Sigmoid colon (tissue), 7 donors: ENCODE measurements at places on chromosomes 12 and 14. TPM values are rescaled to one million over a fixed set of nuclear protein-coding genes. Genes with fewer than 3 reads are reported as not detected.

PELI2 gene
- 34.3 TPM for total RNA-seq

- DNase-seq, result peak; percentile 92
Observed at GRCh38 chr12:6224550-6224949, 24.4 kb downstream of the CD9 start.

DNA sequence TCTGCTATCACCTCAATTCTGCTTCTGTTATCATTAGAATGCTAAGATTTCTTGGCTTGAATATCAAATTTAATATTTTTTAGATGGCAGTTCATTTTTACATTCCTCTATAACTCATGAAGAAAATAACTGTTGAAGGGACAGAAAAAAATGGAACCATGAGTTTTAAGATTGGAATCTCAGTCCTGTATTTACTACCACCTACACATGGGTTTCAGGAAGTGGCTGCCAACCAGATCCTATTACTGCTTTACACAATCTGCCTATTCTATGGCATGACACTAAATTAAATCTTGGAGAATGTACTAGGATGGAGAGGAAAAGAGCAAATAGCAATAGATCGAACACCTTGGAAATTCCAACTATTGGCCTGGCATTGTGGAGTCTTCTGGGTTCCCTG lies 140.8 kb downstream of the DUSP6 start:
- DNase-seq, result no peak

DNA sequence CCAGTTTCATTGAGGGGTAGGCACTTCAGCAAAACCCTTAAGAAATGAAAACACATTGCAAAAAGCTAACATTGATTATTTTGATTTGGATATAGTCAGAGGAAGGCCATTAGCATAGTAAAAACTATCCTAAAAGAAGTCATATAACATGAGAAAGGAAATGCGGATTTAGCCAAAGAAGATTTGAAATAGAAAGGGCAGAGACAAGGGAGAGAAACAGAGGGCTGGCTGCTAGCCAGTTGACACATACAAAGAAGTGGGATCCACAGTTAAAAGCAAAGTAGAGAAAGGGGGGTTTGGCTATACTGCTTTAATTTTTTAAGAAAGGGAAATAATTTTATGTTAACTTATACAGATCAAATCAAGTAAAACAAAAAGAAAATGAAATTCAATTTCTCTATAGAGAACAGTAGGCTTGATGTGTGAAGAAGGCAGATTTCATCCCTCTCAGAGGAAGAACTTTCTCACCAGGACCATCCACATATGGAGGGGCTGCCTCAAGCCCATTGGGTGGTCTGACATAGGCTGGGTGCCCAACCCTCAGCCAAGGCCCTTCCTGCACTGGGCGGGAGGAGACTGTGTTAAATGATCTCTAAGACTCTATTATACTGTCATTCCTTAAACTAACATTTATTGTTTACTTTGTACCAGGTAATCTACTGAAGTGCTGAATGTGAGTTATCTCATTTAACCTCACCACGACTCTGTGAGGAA lies 420.3 kb downstream of the CCDC91 start:
- DNase-seq, result no peak

DNA sequence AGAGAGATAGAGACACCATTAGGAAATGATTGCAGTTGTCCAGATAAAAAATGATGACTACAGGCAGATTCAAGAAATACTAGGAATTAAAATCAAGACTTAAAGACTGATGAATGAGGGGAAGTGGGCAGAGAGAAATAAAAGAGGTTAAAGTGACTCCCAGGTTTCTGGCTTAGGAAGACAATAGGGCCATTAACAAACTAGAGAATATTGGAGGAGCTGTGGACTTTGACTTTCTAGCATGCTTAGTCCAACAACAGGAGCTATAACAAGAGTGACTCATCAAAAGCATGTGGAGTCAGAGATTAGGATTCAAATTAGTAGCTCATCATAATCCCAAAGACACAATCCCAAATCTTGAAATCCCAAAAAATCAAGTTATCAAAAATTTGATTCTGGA lies 101.5 kb downstream of the BMP4 start:
- no peak for DNase-seq

DNA sequence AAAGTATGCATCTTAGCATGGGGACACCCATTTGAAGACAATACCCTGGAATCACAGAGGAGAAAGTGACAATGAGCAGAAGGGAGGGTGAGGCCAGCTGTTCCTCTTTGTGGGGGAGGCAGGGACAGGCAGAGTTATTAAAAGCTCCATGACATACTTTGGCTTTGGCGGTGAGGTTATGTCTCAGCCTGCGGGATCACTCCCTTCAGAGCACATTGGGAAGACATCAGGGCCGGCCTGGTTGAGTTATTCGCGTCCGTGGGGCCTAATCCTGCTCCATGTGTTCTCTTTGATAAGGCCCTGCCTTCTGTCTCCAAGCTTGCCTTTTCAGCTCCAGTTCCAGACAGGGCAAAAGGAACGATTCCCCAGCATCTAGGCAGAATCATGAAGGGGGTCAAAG lies 98.8 kb upstream of the NTF3 start:
- no peak for DNase-seq

- no peak for DNase-seq
Observed at GRCh38 chr14:45039390-45039789, 44.5 kb upstream of the PRPF39 start.

DNA sequence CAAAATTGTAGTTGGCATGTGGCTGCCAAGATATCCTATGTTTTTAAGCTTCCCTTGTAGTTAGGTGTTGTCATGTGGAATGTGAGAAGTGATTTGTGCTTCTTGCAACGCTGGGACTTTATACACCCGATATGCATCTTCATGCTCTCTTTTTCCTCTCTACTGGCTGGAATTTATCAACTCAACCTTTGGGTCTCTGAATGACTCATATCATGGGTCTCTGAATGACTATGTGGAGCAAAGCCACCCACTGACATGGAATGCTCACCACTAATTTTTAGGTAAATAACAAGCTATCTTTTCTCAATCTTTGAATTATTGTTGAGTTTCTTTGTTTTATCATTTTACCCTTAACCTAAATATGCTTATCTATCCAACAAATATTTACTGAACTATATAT lies 144.6 kb downstream of the ATP23 start:
- no peak for DNase-seq

- no peak for DNase-seq
Observed at GRCh38 chr14:29236401-29236800, 469.8 kb downstream of the FOXG1 start.
